ENCODE measurements at places on chromosomes 1 and 21.

GRCh38 chr1:7770997-7771822 is at the start of gene VAMP3:
Gene VAMP3, plus strand, starts transcription at chr1:7771296. Its CDS starts 88 bp downstream, at chr1:7771384.
- peak; percentile 84 for DNase-seq

GRCh38 chr21:45406801-45407628 is 2.0 kb downstream of the COL18A1 start:
- no peak for DNase-seq

DNA sequence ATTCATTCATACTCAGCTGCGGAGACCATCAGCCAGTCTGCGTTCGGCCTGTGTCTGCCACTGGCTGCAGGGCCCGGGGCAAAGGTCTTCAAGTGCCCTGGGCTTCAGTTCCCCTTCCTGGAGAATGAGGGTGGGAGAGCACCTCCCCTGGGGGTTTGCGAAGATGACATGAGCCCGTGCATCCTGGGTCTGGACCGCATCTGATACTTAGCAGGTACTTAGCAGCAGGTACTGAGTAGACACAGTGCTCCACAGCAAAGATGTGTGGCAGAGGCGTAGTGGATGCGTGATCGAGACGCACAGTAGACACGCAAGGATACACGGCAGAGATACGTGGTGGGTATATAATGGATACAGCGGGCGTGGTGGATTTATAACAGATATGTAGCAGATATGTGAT is 51.3 kb downstream of the PRKCZ start:
- DNase-seq, result no peak

GRCh38 chr1:44596511-44596910 is 77.8 kb downstream of the TMEM53 start:
- DNase-seq, result no peak

GRCh38 chr1:172682812-172683211 is 23.9 kb downstream of the FASLG start:
- no peak for DNase-seq

DNA sequence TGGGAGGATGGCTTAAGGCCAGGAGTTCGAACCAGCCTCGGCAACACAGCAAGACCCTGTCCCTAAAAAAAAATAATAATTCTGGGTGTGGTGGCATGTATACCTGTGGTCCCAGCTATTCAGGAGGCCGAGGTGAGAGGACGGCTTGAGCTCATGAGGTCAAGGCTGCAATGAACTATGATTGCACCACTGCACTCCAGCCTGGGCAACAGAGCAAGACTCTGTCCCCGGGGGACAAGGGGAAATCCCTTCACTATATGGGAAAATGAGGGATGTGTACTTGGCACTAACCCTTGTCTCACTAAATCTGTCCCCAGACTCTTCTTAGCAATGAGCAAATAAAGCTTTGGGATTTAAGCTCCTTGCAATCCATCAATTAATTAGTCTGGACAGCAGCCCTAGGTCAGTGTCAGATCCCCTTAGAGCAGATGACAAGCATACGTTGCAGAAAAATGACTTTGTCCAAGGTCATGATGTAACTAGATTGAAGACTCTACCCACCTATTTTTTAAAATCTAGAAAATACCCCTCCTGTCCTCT is 9.4 kb downstream of the KDM5B start:
- no peak for DNase-seq

DNA sequence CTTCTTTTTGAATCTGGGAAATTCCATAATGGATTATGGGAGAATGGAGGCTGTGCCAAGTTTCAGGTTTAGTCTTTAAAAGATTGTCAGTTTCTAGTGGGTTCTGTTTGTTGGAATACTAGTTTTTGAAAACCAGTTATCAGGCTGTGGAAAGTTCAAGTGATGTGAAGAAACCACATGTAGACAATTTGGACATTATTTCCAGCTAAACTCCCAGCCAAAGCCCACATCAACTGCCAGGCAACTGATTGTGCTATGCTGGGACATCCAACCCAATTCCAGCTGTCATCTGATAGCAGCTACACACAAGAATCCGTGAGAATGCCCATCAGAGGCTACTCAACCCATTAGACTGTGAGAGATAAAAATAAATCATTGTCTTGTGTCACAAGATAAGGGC is 546.1 kb upstream of the ADAMTS5 start:
- no peak for DNase-seq
